Stimulated activated CD4-positive, alpha-beta T cell treated with anti-CD3 and anti-CD28 coated beads, Interleukin-2, amount 100 ng/mL, for 4 hours (primary cell): ENCODE measurements at places on chromosomes 12 and 14.

DNA sequence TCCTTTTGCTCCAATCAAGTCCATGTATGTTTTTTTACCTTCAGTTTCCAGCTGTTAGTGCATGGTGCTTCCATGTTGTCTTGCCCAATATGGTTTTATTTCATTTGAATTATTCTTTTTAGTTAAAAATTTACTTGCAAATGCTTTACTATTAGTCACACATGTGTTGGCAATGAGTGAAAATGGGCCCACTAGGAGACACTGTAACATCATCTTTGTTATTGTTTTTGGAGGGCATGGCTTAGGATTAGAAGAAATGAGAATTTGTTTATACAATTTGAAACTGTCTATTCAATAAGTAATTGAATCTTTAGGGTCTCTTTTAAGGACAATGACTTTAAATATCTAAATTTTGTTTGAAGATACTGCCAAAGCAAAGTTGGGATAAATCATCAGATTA, 133.7 kb downstream of the BRMS1L start:
- no peak for DNase-seq

- DNase-seq: no peak
Measured at GRCh38 chr14:32594766-32595165, 265.7 kb downstream of the AKAP6 start.

DNA sequence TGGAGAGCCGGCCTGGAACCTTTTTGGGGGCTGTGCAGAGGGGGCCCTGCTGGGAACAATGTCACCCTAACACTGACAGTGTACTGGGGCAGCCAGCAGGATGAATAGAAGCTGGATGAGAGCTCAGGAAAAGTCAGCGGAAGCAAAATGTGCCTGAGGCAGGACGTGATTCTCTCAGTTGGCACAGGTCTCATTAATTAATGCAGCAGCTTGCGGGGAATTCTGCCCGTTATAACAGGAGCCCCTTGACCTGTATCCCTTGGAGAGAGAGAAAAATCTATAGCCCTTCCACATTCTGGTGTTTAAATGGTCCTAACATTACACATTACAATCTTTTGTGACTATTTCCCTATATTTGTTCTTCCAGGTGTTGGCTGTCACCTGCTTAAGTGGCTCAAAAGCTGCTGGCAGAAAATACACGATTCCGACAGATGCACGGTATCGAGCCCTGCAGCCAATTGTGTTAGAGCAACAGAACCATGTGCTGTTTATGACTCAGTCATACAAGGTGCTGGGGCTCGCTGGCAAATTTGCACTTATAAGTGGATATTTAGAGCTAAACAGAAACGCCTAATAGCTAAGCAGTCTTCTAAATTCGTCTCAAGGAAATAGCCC, 854.7 kb downstream of the AACS start:
- DNase-seq: no peak

DNA sequence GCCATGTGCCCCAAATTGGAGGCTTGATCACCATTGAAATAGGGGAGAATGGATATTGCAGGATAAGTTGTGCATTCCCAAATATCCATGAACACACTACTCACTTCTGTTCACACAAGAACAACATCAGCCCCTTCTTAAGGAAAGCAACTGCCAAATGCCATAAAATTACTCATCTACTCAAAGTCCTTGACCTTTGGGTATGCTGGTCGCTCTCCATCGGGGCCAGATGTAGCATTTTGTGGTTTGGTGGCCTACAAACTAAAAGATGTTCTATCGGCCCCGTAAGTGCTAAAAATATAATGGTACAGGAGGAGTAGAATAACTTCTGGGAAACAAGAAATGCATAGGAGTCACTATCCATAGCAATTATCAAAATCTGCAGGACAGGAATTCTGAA, 362.6 kb downstream of the AEBP2 start:
- no peak for DNase-seq

DNA sequence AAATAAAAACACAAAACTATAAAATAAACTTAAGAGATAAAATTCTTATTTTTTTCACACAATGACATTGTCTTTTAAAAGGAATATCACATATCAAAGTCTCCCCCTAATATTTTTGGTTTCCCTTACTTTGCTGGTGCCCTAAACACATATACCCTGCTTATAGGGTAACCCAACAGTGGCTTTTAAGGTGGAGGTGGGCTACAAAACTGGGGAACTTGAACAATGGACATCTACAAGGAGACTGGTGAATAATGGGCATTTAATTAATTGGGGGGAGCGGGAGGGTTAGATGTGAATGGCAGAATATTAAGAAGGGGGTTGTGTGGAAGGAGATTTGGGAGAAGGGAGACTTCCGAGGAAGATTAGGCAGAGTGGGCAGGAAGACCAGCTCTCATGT, 9.6 kb downstream of the B4GALNT1 start:
- DNase-seq: no peak
